ENCODE measurements at places on chromosomes 4 and X.

DNA sequence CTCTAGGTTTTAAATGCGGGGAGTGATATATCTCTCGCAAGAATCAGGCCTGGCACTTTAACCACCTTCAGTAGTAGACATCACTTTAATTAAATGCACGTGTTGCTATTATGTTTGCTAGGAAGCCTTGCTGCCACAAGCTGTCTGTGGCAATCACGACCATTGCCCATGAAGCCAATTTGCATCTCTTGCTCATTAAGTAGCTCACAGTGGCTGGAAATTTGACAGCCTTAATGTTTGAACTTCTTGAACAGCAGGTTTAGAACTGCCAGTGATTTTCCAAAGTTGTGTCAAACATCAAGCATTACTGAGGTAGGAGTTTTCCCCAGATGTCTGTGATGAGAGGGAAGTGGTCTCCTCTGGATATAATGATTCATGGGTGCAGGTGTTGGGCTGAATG is 642.3 kb upstream of the CPEB2 start:
- no peak for DNase-seq

DNA sequence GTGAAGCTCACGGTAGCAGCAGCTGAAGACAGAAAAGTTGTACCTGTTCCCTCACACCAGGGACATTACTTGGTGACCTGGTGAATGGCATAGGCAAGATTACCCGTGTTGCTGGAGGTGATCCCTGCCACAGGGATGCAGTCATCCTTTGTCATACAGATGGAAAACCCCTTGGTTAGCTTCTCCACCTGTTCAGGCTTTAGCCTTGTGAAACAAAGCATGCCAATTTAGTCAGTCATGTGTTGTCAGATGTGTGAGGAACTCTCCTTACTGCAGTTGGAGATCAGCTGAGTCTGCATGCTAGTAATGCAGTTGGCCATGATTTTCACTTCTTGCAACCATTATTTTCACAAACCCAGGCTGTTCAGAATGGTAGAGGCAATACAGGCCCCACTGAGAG is 41.0 kb downstream of the AMELX start:
- DNase-seq, result peak; percentile 77

- DNase-seq, result no peak
Observed at GRCh38 chr4:39812500-39812899, 114.6 kb downstream of the UBE2K start.

DNA sequence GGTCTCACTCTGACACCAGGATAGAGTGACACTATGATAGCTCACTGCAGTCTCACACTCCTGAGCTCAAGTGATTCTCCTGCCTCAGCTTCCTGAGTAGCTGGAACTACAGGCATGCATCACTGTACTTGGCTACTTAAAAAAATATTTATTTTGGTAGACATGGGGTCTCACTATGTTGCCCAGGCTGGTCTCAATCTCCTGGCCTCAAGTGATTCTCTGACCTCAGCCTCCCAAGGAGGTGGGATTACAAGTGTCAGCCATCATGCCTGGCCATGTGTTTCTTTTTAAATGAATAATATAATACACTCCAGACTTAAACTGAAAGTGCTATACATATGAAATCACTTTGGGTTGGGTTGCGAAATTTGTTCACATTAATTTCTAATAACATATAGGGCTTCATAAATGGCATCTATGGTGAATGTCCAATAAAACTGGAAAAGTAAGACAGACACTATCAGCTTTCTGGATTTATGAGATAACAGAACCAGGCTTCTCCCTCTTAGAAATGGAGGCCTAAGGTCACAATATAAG is 48.0 kb downstream of the SEC24D start:
- DNase-seq, result no peak

- DNase-seq, result no peak
Observed at GRCh38 chr4:122632396-122633143, 11.7 kb upstream of the IL21 start.

DNA sequence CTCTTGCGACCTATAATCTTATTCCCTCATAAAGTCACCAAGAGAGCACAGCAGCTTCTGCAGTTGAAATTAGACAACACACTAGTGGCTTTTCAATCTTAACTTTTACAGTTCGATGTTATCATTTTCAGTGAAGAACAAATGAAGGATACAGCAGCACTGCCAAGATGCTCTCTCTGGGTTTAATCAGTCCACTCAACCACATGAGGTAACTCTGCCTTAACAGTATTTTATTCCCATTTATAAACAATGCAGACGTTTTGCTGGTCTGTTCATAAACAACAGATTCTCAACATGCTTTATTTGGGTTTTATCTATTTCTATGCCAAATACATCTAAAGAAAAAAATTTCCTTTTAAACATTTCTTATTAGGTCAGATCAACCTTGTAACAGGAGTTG is 646.0 kb upstream of the FAM241A start:
- no peak for DNase-seq
